ENCODE measurements at places on chromosomes 2 and 18.

GRCh38 chr2:155310589-155310988, 612.1 kb downstream of the KCNJ3 start:
- DNase-seq, result no peak

DNA sequence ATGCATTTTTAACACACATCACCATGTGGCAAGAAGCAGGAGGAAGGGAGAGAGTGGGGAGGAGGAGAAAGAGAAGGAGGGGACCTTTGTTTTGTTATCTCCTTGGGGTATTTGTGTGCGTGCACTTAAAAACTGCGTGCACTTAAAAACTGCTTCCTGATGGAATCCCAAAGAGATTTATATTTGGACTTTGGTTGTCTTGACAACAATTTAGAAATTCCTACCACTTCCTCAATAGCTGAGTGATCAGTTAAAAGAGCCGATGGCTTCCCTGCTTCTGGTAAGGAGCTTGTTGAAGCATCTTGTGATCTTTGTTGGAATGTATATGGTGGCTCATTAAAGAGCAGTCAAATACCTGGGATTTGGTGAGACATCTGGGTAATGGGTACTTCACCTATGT, 4.5 kb downstream of the RAB31 start:
- DNase-seq, result no peak

DNA sequence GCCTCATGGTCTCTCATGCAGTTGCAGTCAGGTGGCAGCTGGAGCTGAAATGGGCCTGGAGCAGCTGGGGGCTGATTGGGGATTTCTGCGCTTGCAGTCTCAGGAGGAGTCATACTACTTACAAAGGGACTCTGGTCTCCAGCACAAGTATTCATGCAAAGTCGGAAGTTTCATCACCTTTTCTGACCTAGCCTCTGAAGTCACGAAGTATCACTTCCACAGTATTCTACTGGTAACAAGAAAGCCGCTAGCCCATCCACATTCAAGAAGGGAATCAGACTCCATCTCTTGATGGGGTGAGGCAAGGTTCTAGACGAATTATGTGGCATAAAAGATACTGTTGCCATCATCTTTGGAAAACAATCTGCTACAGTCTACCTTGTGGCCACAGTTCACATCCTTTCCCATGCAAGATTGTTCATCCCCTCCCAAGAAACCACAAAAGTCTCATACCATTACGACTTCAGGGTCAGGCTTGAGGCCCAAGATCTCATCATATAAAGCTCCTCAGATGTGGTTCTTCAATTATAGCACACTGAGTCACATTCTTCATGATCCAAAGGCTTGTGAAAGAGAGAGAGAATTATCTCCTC, 95.3 kb downstream of the SMC6 start:
- DNase-seq, result no peak

GRCh38 chr18:4096486-4096885, 358.6 kb downstream of the DLGAP1 start:
- no peak for DNase-seq

- no peak for DNase-seq
Measured at GRCh38 chr2:70723286-70723885, 44.6 kb downstream of the ADD2 start.

Data from retina (tissue), 1 donor.